ENCODE measurements at places on chromosomes 7 and 10. TPM values are rescaled to one million over a fixed set of nuclear protein-coding genes. Genes with fewer than 3 reads are reported as not detected.

DNA sequence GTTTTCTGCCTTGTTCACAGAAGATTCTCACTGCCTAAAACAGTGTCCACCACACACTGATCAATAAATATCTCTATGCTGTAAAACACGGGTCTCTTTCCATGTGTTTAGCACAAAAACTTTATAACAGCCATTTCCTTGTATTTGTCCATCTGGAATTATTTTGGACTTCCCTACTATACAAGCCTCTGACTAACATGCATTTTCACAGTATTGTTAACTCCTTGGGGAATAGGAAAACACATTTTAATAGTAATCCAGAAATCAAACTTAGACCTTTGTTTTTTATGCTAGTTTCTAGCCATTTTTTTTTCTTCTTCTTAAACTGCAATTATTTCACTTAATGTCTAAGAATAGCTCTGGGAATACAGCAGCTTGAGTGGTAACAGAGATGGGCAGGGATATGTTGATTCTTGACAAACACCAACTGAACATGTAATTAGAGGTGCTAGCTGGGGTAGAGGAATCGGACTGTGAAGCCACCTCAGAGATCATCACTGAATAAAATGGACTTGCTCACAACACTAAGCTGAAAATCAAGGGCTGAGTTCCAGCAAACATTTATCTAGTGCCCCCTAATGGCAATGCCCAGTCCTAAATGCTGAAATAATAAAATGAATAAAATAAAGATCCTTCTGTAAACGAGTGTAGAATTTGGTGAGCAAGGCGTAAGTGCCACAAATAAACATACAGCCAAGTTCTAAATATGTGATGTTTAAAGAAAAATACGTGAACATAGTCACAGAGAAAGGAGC is 593.1 kb downstream of the SORCS1 start:
- H3K36me3 ChIP-seq, result no peaks in the 10 kb centered on the region
- peak; percentile 73 for DNase-seq
- H3K4me1 ChIP-seq, result no peaks in the 10 kb centered on the region
- H3K4me3 ChIP-seq, result no peak overlapping the region
- H3K27ac ChIP-seq, result no peak overlapping the region

DNA sequence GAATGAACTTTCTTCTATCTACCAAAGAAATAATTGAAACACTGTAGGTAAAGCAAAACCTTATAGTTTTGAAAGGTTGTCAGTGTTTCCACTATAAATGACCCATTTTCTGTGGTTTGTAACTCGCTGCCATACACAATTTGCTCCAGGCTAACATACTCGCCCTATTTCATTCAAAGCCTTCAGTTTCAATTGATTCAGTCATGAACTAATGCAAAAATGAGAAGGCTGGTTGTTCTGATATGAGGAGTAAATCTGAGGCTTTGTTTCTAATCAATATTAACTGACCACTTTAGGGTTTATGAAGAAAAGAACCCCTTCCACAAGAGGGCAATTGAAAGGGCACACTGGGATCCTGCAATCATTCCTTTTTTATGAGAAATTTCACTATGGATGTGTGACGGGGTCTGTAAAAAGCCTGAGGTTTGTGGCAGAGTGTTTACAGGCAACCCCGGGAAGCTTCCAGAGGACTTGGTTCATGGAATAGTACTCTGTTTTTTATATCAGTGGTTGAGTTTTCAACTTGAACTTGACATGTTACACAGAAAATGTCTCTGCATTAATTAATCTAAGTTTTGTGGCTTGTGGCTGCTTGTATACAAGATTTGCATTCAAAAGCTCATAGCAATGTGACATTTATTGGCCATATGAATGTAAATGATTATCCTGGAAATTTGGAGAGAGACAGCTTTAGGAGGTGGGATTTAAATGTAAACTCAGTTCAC is 133.2 kb downstream of the NRP1 start:
- H3K36me3 ChIP-seq, result peaks cover 71% of the 10 kb centered on the region
- no peaks in the 10 kb centered on the region for H3K4me1 ChIP-seq
- no peaks in the 10 kb centered on the region for H3K27me3 ChIP-seq
- no peak overlapping the region for H3K4me3 ChIP-seq
- no peak for DNase-seq

DNA sequence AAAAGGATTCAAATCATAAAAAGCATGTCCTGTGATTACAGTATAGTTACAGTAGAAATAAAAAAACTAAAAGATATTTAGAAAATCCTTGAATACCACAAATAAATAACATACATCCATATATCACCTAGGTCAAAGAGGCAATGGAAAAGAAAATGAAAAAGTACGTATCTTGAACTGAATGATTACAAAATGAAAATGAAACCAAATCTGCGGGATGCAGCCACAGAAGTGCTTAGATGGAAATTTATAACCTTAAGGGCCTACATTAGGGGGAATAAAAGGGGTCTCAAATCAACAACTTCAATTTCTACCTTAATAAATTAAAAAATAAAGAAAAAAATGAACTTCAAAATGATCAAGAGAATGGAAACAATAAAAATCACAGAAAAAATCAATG is 879.0 kb upstream of the CELF2 start:
- no peak for DNase-seq
- H3K27ac ChIP-seq, result no peak overlapping the region
- H3K27me3 ChIP-seq, result no peaks in the 10 kb centered on the region
- no peaks in the 10 kb centered on the region for H3K36me3 ChIP-seq
- no peaks in the 10 kb centered on the region for H3K4me1 ChIP-seq

DNA sequence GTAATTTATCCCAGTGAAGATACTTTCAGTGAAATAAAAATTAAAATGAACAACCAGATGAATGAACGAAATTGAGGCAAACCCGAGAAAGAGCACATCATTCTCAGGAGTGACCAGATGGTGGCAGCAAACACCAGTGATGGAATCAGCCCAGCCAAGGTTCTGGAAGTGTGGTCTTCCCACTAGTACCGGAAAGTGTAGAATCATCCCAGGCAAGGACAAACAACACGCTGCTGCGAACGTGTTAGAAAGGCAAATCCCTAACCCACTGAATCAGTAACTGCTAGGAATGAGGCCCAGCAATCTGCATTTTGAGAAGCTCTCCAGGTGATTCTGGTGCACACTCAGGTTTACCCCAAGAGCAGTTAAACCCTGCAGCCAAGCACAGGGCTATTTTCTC is 15.5 kb upstream of the SLC18A3 start:
- H3K36me3 ChIP-seq, result no peaks in the 10 kb centered on the region
- no peak overlapping the region for H3K27ac ChIP-seq
- peaks cover 8% of the 10 kb centered on the region for H3K27me3 ChIP-seq
- peak; percentile 74 for DNase-seq

GRCh38 chr7:15920953-15921352 is 234.5 kb upstream of the MEOX2 start:
- H3K27ac ChIP-seq, result no peak overlapping the region
- peaks cover 6% of the 10 kb centered on the region for H3K4me1 ChIP-seq
- no peak overlapping the region for H3K4me3 ChIP-seq

Gene MAP3K8
- total RNA-seq, result 5.5 TPM

Gene TAS2R60
- not detected for total RNA-seq

Gene PCDH15
- 0.30 TPM for total RNA-seq
